ENCODE measurements at places on chromosomes 11 and 22.

DNA sequence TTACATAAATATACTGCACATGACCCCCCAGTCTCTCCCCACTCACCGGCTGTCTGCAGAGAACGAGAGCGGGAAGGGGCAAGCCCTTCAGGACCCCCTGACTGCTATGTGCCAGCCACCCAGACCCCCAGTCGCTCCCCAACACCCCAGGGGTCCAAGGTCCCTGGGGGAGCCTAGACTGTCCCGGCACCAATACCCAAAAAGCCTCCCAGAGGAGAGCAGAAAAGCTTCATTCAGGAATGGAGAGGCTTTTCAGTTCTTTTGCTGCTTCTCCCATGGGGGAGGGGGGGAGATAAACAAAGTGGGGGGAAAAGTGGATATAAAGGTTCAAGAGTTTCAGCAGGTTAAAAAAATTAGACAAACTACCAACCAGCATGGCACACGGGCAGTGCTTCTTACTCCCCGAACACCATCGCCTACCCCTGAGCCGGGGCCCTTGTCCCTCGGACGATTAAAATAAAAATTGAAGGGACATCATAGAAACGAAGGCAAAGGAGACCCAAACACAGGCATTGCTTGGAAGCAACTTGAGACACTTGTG, 1.3 kb downstream of the CSNK1E start:
- peak; percentile 43 for DNase-seq

DNA sequence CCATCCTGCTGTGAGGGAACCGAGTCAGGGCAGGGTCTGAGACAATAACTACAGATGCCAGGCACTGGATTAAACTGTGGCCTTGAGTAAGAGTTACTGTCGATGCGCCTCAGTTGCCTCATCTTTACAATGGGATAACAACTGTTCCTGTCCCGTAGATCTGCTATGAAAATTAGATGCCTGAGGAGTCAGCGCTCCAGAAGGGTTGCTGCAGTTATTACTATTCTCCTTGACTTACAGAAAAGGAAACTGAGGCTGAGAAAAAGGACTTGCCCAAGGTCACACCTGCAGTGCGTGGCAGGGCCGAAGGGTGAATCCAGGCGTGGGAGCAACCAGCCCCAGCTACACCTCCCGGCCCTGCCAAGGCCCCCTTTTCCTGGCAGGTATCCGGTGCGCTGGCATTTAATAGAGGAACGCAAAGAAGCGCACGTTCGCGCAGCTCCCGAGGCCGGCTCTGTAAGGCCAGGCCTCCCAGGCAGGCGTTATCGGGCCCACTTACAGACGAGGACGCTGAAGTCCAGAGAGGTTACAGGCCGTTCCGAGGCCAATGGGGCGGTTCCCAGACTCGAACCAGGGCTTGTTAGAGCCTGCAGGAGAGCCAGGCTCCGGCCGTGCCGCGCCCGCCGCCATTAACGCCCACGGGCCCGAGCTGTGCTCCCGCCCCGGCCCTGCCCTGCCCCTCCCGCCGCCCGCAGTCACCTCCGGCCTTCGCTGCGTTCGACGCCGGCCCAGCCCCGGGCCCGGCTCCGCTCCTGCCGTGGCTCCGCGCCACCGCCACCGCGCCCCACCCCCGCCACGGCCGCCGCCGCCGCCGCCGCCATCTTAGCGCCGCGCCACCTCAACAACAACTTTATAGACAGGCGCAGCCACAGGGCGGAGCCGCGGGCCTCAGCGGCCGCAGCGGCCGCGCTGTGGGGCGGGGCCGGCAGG, at the start of gene C11orf68:
TSS of gene C11orf68 (minus strand) at position 852 of the 930 bp plus-strand sequence. CDS start at position 821, 31 bp downstream.
- no peak for DNase-seq

DNA sequence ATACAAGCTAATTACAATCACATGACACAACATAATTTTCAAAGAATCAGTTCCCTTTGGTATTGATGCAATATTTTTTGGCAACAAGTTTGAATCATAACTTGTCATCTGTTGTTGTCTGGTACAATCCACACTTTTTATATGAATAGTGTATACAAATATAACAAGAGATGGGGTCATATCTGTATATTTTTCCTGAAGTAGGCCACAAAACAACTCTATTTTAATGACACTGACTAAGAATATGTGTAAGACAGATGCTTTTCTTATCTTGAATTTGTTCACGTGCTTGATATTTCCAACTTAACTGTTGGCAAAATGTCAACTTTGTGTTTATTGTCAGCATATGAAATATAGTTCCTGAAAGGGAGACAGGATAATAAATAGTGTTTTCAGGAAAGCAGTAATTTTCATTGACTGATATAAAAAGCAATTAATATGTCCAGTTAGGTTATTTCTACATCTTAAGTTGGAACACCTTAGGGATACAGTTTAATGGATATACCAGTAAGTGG, 27.9 kb downstream of the NOX4 start:
- no peak for DNase-seq

- DNase-seq: no peak
These were observed 50.7 kb downstream of the PRR5L start for GRCh38 chr11:36346562-36347383.

DNA sequence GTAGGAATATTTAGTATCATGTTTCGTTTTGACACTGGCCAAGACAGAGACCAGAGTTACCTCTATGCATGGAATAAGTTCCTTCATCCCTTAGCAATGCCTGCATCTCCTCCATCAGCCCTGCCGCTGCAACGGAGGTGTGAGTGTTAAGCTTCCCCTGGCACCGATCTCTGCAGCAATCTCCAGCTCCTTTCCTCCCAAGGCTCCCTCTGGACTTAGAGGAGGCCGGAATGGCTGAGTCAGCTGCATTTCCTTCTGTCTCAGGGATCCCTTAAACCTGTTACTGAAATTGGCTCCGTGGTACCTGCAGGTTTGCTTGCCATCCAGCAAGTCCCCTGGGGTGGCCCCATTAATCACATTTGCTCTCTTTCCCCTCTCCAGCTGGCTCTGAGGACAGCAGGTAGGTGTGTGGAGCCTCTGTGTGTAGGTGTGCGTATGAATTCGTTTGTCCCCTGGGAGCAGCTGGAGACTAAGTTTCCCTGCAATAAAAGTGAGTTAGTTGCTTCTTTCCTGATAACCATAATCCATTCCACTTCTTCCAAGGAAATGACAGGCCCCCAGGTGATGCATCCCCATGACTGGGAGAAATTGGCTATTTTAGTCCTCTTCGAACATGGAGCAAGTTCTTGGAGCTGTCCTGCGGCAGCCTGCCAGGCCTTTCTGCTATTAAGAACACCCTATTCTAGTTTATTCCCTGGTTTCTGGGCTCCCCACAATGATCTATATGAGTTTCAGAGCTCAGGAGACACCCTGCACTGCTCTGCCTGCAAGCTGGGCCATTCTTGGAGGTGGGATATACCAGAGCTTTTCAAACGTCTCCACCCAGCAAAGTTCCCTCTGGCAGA, 457.2 kb upstream of the CADM1 start:
- no peak for DNase-seq

DNA sequence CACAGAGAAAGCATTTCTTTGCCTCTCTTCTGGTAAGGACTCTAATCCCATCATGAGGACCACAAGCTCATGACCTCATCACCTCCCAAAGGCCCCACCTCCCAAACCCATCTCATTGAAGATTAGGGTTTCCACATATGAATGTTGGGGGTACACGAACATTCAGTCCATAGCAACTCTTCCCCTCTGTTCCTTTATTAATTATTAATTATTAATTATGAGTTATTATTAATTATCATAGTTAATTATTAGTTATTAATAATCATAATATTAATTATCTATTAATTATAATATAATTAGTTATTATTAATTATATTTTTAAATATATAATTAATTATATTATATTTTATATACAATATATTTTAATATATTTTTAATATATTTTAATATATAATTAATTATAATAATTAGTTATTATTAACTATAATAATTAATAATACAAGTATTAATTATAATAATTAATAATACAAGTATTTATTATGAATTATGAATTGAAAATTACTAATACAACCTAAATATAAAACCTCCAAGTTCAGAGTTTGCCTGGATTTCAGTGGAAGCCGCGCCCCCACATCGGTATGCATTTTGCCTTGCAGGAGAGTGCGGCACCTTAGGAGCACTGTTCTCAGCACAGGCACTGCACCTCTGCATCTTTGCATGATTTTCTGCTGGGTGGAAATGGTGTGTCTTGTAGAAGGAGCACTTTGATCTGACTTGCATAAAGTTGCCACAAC, 128.0 kb upstream of the FGF3 start:
- no peak for DNase-seq

GRCh38 chr22:30470655-30471054, 1.2 kb downstream of the SEC14L3 start:
- no peak for DNase-seq

GRCh38 chr22:22692707-22693530, 48.5 kb downstream of the GGTLC2 start:
- peak; percentile 75 for DNase-seq

- no peak for DNase-seq
These were observed 574 bp downstream of the PRSS23 start for GRCh38 chr11:86800960-86801272.
